ENCODE measurements at places on chromosomes 11 and 22.

DNA sequence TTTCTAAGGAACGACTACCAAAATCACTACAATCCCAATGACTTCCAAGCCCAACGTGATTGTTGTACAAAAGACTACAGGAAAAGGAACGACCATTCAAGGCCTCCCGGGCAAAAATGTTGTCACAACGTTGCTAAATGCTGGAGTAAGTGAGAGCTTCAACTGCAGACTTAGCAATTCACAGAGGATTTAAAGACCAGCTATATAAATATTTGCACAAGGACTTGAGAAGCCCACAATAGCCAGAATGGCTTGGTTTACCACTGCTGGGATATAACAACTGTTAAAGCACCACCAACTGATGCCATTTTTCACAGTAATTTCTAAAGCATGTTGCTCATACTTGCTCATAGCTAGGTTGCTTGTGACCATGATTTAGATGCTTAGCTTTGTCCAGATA lies 78.3 kb downstream of the EMSY start:
- peak; percentile 2 for DNase-seq

- no peak for DNase-seq
Measured at GRCh38 chr11:64714666-64715065, 8.3 kb downstream of the NRXN2 start.

DNA sequence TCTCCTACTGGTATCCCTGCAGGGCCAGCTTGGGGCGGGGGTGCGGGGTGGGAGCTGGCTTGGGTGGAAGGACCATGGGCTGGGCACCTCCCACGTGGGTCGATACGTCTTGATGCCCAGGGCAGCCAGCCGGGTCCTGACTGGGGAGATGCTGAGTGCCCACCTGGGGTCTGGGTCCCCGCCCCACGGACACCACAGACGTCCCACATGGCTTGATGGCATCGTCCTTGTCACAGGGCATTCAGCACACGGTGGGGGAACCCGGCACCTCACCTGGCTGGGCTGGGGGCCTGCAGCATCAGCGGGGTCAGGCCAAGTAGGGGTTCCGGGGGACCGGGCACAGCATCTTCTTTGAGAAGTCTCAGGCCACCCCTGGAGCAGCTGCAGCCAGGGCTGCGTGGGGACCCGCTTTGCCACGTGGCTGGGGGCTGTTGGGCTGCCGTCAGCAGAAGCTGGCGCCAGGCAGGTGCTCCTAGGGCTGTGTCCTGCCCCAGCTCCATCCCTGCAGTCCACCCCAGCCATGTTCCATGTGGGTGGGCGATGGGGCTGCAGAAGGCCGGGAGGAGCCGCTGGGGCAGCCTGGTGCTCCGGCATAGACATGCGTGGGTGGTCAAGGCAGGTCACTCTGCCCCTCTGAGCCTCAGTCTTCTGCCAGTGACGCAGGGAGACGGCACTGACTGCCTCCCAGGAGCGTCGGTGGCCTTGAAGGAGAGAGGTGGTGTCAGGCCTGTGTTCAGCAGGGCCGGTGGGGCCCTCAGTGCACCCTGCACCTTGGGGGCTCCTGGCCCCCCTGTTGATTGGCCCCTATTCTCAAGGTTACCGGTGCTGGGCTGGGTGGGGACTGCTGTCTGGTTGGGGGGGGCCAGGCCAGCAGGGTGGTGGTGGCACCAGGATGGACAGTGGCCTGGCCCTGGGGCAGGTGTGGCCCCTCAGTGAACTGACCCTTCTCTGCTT lies 8.4 kb downstream of the SELENOO start:
- DNase-seq: no peak

- no peak for DNase-seq
Measured at GRCh38 chr22:43006016-43006505, 8.9 kb downstream of the PACSIN2 start.

- no peak for DNase-seq
Measured at GRCh38 chr11:43686207-43686606, 5.7 kb downstream of the HSD17B12 start.

DNA sequence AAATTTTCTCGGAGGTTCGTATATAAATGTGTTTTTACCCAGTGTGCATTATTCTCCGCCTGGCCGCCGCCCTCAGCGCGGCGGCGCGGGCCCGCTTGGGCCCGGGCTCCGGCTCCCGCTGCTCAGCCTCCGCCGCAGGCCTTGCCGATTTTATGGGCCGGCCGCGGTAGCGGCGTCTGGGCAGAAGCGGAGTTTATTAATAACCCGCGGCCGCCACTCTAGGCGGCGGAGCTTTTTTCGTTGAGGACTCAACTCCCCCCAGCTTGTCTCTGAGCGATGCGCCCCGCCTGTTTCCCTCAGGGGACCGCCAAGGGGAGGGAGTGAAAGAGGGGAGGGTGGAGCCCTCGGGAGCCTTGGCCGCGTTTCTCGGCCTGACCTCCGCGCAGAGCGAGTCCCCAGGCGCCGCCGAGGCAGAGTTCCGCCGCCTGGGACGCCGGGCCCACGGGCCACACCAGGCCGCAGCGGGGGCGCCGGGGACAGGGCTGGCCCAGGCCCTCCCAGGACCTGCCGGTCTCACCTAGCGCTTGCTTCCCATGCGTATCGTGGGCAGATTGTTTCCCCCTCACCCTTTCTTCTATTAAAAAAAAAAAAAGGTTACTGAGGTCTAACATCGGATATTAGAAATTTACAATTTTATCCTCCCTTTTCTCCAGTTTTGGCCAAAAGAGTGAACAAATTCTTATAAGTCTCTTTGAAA lies 399 bp downstream of the ZNF143 start:
- peak; percentile 88 for DNase-seq

- DNase-seq: peak; percentile 36
Measured at GRCh38 chr11:20070459-20070858, 89.8 kb downstream of the DBX1 start.

- DNase-seq: no peak
Measured at GRCh38 chr11:113091481-113091780, 130.2 kb downstream of the NCAM1 start.

- DNase-seq: no peak
Measured at GRCh38 chr11:100861212-100861611, 174.1 kb downstream of the ARHGAP42 start.

GRCh38 chr11:66287889-66288670 lies 863 bp downstream of the YIF1A start:
- DNase-seq: no peak

DNA sequence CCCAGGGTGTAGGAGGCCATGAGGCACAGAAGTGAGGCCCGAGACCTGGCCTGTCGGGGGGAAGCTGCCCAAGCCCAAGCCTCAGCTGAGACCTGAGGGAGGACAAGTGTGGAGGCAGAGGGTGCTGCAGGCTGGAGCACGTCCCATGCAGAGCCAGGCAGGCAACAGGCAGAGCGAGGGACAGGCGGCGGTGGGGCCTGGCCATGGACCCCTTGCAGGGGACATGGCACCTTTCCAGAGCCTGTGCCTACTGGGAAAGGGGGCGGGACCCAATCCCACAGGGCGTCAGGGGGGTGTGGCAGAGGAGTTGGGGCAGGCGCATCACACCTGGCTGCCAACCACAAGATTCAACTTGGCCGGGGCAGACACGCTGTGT lies 4.3 kb downstream of the TNNI2 start:
- no peak for DNase-seq

GRCh38 chr11:68311160-68312116 lies 953 bp upstream of the LRP5 start:
- DNase-seq: no peak

Measured in NCI-H187 (cell line).